ENCODE measurements at places on chromosomes 2 and 18. TPM values are rescaled to one million over a fixed set of nuclear protein-coding genes. Genes with fewer than 3 reads are reported as not detected.

The OTOF gene
- total RNA-seq, result not detected

- DNase-seq, result no peak
Observed at GRCh38 chr2:60368456-60368855, 185.0 kb downstream of the BCL11A start.

GRCh38 chr2:96906729-96907114 lies 36.8 kb upstream of the SEMA4C start:
- DNase-seq, result no peak

- DNase-seq, result no peak
Observed at GRCh38 chr2:133591164-133591563, 22.9 kb upstream of the NCKAP5 start.

- no peak for DNase-seq
Observed at GRCh38 chr2:11541693-11542274, 7.9 kb downstream of the GREB1 start.

Measured in OCI-LY7 (cell line).